ENCODE measurements at places on chromosomes 11 and 22. TPM values are rescaled to one million over a fixed set of nuclear protein-coding genes. Genes with fewer than 3 reads are reported as not detected.

The TTC17 gene
- total RNA-seq: 183 TPM

The C11orf58 gene
- 241 TPM for total RNA-seq

The PKNOX2 gene
- total RNA-seq: 7.2 TPM

- no peak for DNase-seq
Observed at GRCh38 chr11:3220521-3221407, 2.2 kb upstream of the MRGPRG start.

GRCh38 chr11:93648158-93648557 is 13.3 kb upstream of the CEP295 start:
- DNase-seq: peak; percentile 53

The OR52I1 gene
- not detected for total RNA-seq

GRCh38 chr22:34301569-34301968 is 381.3 kb upstream of the LARGE1 start:
- DNase-seq: no peak

The SLC16A8 gene
- 3.1 TPM for total RNA-seq

The HMGXB4 gene
- 55.9 TPM for total RNA-seq

The OAF gene
- 0.47 TPM for total RNA-seq

The MS4A6E gene
- not detected for total RNA-seq

GRCh38 chr22:27962268-27963044 is 43.4 kb upstream of the PITPNB start:
- DNase-seq: peak; percentile 50

DNA sequence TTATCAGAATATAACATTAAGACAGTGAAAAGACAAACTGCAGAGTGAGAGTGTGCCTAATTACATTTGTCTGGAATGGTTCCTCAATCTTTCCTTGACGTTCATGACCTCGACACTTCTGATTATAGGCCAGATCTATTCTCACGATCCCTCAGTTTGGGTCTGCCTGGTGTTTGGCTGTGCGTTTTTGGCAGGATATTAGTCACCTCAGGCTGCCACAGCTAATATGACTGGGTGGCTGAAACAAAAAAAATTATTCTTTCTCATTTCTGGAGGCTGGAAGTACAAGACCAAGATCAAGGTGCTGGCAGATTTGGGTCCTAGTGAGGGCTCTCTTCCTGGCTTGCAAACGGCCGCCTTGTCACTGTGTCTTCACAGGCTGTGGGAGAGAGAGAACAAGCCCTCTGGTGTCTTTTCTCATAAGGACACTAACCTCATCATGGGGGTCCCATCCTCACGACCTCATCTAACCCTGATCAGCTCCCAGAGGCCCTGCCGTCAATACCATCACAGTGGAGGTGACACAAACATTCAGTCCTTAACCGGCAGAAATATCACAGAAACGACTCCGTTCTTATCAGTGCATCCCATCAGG is 23.2 kb downstream of the IFITM10 start:
- DNase-seq: no peak

- DNase-seq: no peak
Observed at GRCh38 chr11:112745973-112746372, 215.2 kb upstream of the NCAM1 start.

The PHOX2A gene
- total RNA-seq: not detected

DNA sequence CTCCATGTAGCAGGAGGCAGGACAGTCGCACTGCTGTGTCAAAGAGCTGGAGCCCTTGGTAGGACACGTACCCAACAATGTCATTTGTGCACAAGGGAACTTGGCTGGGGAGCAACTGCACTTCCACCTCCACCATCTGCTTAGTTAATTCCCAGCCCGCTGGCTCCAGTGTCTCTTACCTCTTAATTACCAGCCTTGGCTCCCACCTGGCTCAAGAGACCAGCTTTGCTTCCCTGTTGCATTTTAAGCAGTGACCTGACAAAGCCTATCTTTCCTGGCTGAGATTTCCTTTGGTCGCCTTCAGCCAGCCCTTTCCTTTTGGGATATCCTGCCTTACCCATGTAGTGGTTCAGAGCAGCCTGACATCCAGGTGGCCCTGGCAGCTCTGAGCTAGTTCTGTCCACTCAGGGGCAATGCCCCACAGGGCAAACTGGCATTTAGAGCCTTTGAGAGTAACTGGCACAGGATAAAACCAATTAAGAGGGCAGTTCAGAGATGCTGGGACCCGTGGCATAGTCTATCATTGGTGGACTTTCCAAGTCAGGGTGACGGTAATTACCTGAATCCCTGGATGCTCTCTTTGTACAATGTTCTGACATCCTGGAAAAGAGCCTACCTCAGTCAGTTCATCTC is 212.6 kb upstream of the SORL1-AS1 start:
- DNase-seq: no peak

The CHORDC1 gene
- 75.0 TPM for total RNA-seq

The OR8G5 gene
- total RNA-seq: not detected

The APBB1 gene
- total RNA-seq: 38.5 TPM

The UPK3A gene
- total RNA-seq: 0.50 TPM

- DNase-seq: peak; percentile 36
Observed at GRCh38 chr11:133323354-133323753, 208.9 kb downstream of the OPCML start.

- peak; percentile 88 for DNase-seq
Observed at GRCh38 chr22:40036591-40037225, 42.0 kb downstream of the FAM83F start.

The IL18 gene
- not detected for total RNA-seq

GRCh38 chr11:93963072-93963471 is 58.1 kb upstream of the HEPHL1 start:
- DNase-seq: no peak

- DNase-seq: no peak
Observed at GRCh38 chr11:35454362-35454761, 35.0 kb upstream of the SLC1A2 start.

GRCh38 chr11:1832211-1832919 is 2.4 kb upstream of the SYT8 start:
- peak; percentile 80 for DNase-seq

GRCh38 chr11:2151500-2152257 is 9.3 kb downstream of the INS start:
- DNase-seq: peak; percentile 94

- no peak for DNase-seq
Observed at GRCh38 chr22:44028091-44028490, 4.0 kb downstream of the PARVB start.

- DNase-seq: peak; percentile 82
Observed at GRCh38 chr11:102047305-102047924, at the start of gene CFAP300. Gene CFAP300, plus strand, starts transcription at chr11:102047437. Its CDS starts 34 bp downstream, at chr11:102047471.

- DNase-seq: no peak
Observed at GRCh38 chr22:37036655-37037377, 14.7 kb upstream of the KCTD17 start.

DNA sequence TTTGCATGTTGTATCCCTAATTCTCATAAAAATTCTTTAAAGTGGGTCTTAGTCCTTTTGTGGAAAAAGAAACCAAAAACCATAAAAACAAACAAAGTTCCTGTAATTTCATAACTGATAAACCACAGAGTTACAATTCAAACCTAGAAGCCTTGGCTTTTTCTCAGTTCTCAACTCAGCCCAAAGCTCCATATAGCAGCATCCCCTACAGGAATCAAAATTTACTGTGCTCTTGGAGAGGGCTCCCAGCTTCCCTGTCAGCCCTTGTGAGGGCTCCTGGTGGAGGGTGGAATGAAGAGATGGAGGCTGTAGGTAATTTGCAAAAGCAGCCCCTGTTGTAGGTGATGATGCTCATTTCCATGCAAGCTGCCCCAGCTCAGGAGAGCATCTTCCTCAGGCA is 506.1 kb upstream of the KIRREL3 start:
- DNase-seq: no peak

GRCh38 chr11:4619514-4619913 is 11.5 kb upstream of the TRIM68 start:
- no peak for DNase-seq

The IFITM5 gene
- not detected for total RNA-seq

DNA sequence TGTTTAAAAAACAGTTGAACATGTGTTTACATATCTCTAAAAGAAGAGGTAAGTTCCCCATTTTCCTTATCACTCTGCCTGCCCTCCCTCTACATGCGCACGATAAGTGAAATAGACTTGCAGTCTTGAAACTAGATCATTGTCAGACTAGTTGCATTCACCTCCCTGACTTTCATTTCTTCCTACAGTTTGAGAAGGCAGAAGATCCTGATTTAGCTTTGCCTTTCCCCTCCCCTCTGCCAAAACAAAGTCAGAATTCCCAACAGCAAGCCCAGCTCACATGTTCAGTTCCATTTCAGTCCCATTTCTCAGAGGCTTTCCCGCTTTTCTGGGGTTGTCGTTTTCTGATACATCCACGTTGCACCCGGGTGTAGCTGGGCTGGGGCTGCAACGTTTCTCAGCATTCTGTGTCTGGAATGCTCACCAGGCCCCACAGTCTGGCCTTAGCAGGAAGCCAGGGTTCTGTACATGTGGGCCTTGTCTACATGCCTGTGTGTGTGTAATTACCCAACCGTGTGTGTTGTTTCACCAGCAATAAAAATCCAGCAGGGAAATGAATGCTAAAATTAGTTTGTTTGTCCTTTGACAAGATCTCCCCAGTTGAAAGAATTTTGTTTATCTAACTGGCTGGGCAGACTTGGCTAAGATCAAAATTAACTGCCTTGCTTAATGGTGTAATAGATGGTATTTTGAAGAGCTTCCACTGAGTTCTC is 179.2 kb downstream of the DBX1 start:
- no peak for DNase-seq

- DNase-seq: no peak
Observed at GRCh38 chr11:48082771-48083170, 102.4 kb downstream of the PTPRJ start.

The BBOX1 gene
- total RNA-seq: not detected

GRCh38 chr11:120134106-120134930 is 3.6 kb downstream of the TRIM29 start:
- no peak for DNase-seq

- peak; percentile 91 for DNase-seq
Observed at GRCh38 chr11:61733120-61733978, 19.1 kb upstream of the MYRF start.

The NECTIN1 gene
- 27.4 TPM for total RNA-seq

DNA sequence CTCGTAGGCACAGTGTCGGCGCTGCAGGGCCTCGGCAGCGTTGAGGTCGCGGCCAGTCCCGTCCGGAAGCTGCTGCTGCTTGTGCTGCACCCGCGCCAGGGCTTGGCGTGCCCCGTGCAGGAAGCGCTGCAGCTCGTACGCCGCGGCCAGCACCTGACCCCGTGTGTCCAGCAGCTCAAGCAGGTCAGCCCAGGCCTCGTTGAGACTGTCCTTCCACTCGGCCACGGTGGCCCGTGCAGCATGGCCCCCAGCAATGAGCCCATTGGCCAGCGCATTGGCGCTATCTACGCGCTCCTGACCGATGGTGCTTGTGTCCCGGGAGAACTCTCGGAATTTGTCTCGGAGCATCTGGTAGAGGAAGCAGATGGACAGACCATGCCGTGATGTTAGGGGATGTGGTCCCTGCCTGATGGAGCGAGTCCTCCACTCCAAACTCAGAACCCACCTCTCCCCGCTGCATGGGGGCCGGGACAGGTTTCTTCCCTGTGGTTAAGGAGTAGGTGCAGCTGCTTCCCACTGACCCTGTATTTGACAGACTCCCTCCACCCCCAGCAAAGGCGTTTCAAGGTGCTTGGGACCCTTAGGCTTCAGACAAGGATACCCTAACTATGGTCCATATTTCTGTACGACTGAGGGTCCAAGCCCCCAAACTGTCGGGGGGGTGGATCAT is 13.8 kb upstream of the RBM4B start:
- no peak for DNase-seq

GRCh38 chr11:125941619-125942611 is 3.9 kb upstream of the VSIG10L2 start:
- peak; percentile 80 for DNase-seq

GRCh38 chr11:12211331-12212065 is 101.1 kb downstream of the MICAL2 start:
- no peak for DNase-seq

- no peak for DNase-seq
Observed at GRCh38 chr11:30059172-30059815, 42.5 kb upstream of the KCNA4 start.

GRCh38 chr11:69702239-69702691 is 1.6 kb downstream of the FGF19 start:
- peak; percentile 67 for DNase-seq

The C1QTNF5 gene
- 3.4 TPM for total RNA-seq

GRCh38 chr11:20844216-20844615 is 174.8 kb downstream of the NELL1 start:
- no peak for DNase-seq

The PELI3 gene
- 2.7 TPM for total RNA-seq

GRCh38 chr11:67118181-67118766 is 789 bp upstream of the KDM2A start:
- DNase-seq: no peak

The RNF215 gene
- 11.9 TPM for total RNA-seq

The YPEL4 gene
- not detected for total RNA-seq

All from neural progenitor cell (in vitro differentiated cells).